ENCODE measurements at places on chromosomes 7 and 10.
A peak's percentile ranks its signal among the peaks of the same experiment; 100 is the strongest.

- no peak for DNase-seq
Observed at GRCh38 chr7:134473861-134474291, 15.0 kb upstream of the AKR1B1 start.

DNA sequence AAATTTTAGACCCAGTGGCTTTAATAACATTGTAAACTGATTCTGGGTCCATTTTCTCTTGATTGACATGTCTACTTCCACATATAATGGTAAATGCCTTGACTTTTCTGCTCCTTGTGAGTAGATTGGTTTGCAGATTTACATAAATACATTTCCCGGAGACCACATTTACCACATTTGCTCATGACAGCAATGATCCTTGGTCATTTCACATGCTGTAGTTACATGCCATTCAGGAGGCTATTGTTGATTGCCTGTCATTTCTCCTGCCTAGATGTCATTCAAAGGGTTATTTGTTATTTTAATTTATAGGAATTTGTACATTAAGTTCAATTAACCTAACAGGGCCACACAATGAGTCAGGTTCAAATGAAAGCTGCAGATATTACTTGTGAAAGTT is 280.5 kb downstream of the CNTNAP2 start:
- no peak for DNase-seq

DNA sequence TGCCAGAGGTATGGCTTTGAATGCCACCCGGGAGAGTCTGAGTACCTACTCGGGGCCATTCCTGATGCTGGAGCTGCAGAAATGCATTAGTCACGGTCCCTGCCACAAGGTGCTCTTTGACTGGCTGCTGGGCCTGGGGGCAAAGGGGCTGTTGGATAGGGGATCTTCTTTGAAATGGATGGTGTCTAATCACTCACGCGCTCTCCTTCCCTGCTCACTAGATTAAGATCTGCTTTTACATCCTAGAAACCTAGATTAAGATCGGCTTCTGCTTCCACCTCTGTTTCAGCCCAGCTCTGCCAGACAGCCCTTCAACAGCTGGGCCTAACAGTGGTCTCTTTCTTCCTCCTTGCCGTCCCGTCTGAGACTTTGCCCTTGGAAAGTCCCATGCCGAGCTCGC is 57.2 kb downstream of the PAX2 start:
- no peak for DNase-seq

DNA sequence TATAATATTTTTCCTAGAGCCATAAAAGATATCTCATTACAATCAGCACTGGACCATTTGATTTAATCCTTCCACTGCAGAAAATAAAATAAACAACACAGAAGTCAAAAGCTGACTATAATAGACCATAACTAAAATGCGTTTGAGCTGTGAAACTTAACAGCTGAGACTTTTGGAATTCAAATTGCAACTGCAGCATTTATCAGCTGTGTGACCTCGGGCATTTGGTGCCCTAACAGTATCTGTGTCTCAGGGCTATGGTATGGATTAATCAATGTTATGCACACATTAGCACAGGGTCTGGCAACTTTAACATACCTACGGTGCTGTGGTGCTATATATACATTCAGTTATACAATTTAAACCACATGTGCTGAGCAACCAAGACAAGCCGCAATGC is 160.1 kb downstream of the COL28A1 start:
- no peak for DNase-seq

- DNase-seq = no peak
Observed at GRCh38 chr7:117870448-117871130, 2.7 kb downstream of the CTTNBP2 start.

- DNase-seq = no peak
Observed at GRCh38 chr10:50501924-50502452, 121.8 kb downstream of the SGMS1 start.

DNA sequence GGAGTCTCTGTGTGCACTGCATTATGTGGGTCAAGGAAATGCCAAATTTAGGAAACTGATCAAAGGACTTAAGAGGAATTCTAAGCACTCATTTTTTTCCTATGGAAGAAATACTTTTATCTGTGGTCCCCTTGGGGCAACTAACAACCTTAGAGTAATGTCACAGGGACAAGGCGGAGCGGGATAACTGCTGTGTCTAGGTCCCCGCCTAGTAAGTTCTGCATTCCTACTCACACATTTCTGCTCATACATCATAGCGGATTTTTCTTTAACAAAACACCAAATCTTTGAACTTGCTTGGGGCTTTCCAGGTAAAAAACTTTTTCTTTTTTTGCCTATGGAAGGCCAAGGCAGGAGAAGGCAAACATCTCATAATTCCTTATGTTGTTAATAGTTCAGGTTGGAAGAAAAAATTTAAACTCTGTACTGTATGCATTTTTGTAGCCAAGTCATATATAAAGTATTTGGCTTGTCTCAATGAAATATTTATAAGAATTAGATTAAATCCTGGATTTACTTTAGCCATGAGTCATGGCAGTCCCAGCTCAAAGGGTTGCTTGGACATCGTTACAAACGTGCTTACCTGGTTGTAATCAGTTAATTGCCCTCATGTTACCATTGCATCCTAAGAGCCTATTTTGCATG is 285.0 kb downstream of the PHTF2 start:
- DNase-seq = no peak

- DNase-seq = peak; percentile 69
Observed at GRCh38 chr10:101829561-101830315, 11.5 kb upstream of the OGA start.

- DNase-seq = no peak
Observed at GRCh38 chr7:47383072-47383471, 198.8 kb downstream of the TNS3 start.

DNA sequence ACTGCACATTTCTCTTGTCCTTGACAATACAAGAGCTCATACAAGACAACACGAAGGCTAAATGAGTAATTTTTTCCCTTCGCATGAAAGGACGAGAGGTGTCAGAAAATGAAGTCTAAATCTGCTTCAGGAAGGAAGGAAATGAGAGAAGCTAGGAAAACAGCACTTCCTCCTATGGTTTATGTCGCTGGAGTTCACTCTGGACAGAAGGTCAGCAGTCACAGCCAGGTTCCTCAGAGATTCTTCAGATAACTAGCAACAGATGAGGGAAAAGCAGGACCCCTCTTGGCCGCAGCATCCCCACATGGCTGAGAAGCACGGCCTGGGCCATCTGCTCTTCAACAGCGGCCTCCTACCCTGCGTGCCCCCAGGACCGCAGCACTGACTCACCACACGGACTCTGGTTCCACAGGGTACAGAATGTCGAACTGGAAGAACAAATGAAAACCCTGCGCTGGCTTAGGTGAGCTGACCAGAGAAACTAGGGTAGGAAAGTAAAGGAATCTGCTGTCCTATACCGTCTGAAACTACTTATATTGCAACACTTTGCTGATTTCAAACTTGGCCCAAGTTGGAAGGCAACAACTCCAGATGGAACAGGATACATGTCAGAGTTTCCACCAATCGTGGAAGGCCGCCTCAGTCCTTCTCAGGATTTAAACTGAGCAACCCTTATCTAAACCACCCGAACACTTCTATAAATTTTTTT is 26.3 kb downstream of the DNMBP start:
- no peak for DNase-seq

DNA sequence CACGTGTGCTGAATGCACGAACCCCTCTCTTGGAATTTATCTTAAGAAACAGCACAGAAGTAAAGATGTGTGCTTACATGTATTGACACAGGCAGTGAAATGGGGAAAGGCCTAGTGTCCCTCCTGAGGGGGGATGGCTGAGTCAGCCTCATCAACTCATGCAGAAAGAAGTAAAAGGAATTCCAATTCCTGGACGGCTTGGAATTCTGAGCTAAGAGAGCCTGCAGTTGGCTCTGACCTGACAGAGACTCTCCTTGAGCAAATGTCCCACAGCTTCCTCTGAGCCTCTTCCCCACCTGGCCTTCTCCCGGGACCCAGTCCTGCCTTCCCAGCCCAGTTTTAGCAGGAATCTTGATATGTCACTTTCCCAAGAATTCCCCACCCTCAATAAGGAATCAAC is 542.4 kb upstream of the ADARB2 start:
- no peak for DNase-seq

DNA sequence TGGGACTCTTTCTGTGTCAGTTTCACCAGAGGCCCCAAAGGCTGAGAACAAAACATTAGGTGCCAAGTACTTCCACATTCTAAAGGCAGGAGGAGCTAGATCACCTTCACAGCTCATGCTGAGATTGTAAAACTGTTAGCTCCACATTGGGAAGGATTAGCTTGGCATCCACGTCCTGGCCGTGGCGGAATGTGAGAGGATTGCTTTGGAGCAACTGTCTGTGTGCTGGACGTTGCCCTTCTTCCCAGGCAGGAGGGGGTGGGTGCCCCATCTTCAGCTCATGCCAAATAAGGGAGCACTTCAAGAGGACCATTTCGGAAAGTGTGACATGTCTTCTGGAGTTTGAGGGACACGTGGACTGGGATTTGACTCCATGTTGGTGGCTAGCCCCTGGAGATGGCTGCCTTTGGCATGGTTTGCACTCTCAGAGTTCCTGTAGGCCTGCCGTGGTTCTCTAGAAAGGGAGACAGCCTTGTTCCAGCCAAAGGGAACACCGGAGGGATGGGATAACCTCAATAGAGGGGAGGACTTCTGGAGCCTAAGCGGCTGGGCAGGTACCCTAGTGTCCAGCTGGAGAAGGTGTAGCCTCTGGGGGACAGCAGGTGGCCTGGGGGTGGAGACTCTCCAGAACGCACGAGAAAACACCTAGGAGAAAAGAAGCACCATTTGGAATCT is 19.9 kb upstream of the FMC1 start:
- no peak for DNase-seq

- peak; percentile 14 for DNase-seq
Observed at GRCh38 chr10:22002591-22003176, 846 bp downstream of the DNAJC1 start.

- DNase-seq = no peak
Observed at GRCh38 chr7:143494622-143495021, 16.9 kb downstream of the TAS2R41 start.

DNA sequence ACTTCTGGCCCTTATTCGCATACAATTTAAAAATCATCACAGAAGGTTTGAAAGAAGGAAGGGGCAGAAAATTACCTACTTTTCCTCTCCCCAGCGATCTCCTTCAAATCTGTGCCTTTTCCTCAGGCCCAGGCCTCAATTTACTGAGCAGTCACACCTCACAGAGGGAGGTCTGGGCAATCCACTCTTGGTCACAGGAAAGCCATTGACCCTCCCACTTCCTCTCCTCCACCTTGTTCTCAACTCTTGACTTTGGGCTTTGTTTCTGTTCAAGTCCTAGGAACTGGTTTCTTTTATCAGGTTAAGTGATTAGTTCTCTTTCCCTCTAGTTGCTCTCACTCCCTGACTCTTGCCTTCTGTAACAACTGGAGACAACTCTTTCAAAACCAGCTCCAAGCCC is 37.0 kb upstream of the ATRNL1 start:
- DNase-seq = no peak

DNA sequence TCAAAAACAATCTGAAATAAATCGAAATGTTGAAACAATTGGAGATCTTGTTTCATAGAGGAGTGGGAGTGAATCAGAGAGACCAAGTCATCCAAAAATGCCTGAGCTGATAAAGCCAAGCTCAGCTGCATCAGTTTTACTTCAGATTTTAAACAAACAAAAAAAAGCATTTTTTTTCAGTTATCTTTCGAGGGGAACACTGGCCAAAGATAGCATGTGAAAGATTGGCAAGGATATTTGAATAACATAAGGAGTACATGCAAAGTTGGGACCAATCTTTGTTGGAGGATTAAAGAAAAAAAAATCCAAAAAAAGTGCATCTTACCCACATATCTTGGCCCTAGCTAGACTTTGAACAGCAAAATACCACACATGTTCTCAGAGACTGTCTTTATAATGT is 47.2 kb downstream of the RHOBTB1 start:
- DNase-seq = no peak

DNA sequence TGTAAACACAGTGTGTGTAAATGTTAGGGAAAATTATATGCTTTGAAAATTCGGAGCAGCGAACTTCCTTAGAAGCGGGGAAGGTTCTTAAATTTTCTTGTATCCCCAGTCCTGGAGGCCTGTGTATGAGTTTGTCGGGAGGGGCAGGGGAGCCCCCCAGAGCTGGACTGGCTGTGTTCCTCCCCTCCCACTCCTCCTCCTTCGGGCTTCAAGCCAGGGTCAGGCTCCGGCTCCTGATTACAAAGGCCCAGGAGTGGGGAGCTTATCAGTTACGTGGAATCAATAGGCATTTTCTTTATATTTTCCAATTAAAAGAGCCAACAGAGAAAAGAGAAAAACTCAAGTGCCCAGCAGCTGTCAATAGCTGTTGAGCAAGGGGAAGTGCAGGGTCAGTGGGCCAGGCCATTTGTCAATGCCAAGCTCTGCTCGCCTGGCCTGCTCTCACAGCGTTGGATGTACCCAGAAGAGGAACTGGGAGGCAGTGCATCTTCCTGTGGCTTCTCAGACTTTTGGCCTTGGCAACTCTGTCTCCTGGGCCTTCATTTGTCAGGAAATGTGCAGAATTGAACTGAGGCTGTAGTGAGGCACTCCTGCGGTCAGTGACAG is 156.9 kb upstream of the PCBD1 start:
- no peak for DNase-seq

All from stimulated activated naive CD8-positive, alpha-beta T cell treated with anti-CD3 and anti-CD28 coated beads, Interleukin-15, amount 100 ng/mL, for 72 hours (primary cell).